ENCODE measurements at places on chromosomes 12 and 14.

DNA sequence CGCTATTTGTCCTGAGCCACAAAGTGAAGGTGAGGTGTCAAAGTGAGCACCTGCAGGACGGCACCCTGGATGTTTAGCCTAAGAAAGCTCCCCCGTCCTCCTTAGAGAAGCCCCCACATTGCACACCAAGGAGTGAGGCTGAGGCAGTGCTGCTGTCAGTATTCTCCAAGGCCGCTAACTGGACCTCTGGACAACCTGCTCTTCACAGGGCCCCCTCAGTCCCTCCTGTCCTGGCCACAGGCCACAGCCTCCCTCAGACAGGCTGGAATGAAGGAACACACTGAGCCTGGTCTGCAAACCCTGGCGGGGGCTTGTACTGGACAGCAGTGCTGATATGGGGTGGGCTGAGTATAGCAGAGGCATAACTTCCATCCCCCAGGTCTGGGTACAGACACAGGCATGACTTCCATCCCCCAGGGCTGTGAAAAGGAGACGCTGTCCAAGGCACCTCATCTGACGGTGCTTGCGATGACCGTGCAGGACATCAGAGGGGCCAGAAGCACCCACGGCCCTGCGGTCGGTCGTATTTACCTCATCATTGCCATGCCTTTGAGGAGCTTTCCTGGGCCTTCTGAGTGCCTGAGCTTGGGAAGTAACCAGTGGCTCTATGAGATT is 82.4 kb upstream of the DIO3 start:
- no peak overlapping the region for H3K27ac ChIP-seq
- no peaks in the 10 kb centered on the region for H3K36me3 ChIP-seq
- peak; percentile 1 for DNase-seq
- H3K27me3 ChIP-seq = no peaks in the 10 kb centered on the region
- peaks cover 50% of the 10 kb centered on the region for H3K4me1 ChIP-seq
- H3K4me3 ChIP-seq = no peak overlapping the region

DNA sequence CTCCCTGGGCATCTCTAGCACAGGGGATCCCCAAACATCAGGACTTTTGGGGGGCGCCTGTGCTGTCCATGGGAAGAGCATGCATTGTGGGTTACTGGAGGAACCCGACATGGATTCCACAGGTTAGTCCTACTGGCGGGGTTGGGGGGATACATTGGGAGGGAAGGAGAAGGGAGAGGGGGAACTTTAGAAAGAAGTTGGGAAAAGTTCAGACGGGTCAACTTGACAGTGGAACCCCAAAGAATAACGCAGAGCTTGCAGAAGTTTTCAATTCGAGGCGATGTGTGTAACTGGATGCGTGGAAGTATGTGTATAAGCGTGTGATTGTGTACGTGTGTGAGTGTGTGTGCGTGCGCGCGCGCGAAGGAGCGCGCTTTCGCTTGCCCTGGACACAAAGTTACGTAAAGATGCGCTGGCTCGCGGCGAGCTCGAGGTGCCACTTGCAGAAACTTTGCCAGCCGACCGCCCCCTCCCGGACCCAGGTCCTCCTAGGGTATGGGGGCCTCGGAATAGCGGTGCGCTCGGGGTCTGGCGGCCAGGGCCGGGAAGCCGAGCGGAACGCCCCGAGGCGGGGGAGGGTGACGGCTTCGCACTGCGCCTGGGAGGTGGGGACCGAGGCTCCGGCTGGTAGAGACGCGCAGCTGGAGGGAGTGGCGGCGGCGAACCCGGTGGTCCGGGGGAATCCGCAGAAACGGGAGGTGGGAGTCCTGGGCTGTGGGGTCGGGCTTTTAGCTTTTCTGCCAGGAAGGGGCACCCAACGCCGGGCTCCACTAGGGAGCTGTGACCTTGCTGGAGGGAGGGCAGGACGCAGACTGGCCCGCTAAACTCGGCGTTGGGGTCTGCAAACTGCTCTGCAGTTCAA is 669 bp downstream of the RFX4 start:
- no peaks in the 10 kb centered on the region for H3K27me3 ChIP-seq
- peaks cover 53% of the 10 kb centered on the region for H3K4me1 ChIP-seq
- no peak overlapping the region for H3K27ac ChIP-seq
- no peak for DNase-seq
- no peak overlapping the region for H3K4me3 ChIP-seq

DNA sequence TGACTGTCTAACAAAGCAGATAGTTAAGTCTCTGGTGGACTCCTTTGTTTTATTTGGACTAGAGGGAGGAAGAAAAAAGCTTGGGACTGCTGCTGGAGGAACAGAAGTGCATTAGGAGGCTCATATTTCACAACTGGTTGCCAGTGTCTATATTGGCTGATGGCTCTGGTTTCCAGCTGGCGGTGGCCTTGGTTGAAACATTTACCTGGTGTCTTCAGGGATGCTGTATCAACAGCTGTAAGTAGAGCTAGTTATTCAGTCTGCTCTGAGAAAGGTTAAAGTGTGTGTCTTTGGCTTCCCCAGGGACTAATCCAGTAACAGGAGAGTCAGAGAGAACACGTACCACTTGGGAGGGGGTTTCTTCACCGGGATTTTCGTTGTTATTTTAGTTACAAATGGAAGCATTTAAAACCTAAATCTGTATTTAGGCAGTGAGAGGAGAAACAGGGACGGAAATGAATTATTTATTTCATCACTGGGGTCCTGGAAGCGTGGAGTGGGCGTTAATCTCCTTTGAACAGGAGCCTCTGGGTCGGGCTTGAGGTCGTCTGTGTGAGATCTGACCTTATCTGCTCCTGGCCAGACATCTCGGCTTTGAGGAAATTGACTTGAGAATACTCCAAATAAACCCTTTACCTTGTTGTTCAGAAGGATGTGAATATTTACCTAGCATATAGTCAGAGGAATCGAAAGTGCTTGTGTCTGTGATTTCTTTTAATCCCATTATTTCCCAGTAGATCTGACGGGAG is 149.9 kb downstream of the NRXN3 start:
- no peak overlapping the region for H3K27ac ChIP-seq
- no peak for DNase-seq
- H3K4me3 ChIP-seq = no peak overlapping the region
- H3K27me3 ChIP-seq = no peaks in the 10 kb centered on the region

DNA sequence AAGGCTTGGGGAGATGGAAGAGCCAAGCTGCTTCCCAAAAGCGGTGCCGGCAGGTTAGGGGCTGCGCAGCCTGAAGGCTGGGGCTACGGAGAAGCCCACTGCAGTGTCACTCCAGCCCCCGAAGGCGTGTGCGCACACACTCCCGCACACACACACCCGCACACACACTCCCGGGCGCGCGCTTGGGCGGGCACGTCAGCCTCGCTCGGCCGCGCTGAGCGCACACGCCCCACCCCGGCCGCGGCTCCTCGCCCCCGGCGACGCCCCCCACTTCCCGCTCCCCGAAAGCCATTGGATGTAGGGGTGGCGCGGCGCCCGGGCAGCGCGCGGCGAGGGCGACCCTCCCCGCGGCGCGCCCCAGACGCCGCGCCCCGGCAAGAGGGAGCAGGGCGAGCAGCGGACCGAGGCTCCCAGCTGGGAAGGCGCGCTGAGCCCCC is at the start of gene KCNK10:
TSS of gene KCNK10 (minus strand) at position 184 of the 437 bp plus-strand sequence. CDS start 471 bp downstream, outside the sequence.
- H3K27me3 ChIP-seq = peaks cover 24% of the 10 kb centered on the region
- no peak within 1 kb of the TSS for H3K27ac ChIP-seq
- H3K4me3 ChIP-seq = no peak within 1 kb of the TSS

DNA sequence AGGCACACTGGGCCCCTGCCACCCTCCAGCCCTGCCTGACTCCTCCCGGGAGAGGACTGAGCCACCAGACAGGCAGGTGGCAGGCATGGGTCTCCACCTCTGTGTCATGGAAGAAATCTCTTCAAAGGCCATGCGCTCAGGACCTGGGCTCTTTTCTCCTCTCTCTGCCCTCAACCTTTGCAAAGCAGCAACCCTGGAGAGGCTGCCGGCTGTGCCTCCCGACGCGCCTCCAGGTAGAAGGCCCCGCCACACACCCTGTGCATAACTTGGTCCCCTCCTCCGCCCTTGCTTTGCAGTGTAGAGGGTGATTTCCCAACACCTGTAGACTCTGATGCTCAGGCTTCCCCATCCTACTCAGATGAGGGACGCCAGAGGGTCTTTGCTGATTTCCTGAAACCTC is 28.2 kb upstream of the TMEM179 start:
- H3K4me3 ChIP-seq = no peak overlapping the region
- DNase-seq = no peak
- no peaks in the 10 kb centered on the region for H3K27me3 ChIP-seq
- H3K27ac ChIP-seq = no peak overlapping the region

DNA sequence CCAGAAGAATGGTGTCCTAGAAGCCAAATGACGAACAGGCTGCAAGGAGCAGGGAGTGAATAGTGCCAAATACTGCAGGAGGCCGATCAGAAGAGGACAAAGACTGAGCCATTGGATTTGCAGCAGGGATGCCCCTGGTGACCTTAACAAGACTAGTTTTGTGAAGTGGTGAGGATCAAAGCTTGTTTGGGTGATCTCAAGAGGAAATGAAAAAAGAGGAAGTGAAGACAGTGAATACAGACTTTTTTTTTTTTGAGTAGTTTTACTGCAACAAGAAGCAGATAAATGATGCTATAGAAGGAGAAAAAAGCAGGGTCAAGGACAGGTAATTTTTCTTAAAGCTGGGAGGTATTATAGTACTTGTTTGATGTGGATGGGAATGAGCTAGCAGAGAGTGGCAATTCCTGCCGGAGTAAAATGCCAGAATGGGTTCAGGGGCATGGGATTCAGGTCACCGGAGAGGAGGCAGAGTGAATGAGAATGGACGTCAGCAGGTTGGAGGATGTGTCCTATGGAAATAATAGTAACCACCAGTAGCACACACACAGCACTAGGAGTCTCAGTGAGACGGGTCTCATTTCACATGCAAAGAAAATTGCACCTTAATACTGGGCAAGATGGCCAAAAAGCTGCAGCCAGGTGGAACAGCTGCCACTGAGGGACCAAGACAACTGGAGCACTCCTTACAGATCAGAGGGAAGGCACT is 345.8 kb upstream of the CCDC196 start:
- H3K27ac ChIP-seq = no peak overlapping the region
- H3K4me1 ChIP-seq = no peaks in the 10 kb centered on the region
- H3K4me3 ChIP-seq = no peak overlapping the region
- DNase-seq = no peak
- H3K36me3 ChIP-seq = no peaks in the 10 kb centered on the region

DNA sequence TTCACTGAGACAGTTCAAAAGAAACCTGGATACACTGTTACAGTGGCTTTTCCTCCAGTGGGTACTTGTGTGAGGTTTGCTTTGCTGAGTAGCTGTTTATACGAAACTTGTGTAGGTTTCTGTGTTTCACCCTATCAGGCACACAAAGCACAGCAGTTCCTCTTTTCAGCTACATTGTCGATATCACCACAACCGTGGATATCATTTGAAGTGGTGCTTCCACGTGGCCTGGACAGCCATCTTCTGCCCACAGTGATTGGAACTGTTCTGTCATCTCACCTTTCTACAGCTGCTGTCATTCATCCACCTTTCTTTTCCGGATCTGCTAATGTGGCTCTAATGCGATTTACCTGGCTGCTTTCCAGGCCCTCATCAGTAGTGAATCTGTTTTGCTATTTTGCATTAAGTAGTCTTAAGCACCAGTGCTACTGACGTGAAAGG is 368.8 kb downstream of the SYT1 start:
- no peak overlapping the region for H3K4me3 ChIP-seq
- H3K36me3 ChIP-seq = no peaks in the 10 kb centered on the region
- H3K4me1 ChIP-seq = no peaks in the 10 kb centered on the region
- no peak overlapping the region for H3K27ac ChIP-seq
- DNase-seq = no peak
- no peaks in the 10 kb centered on the region for H3K27me3 ChIP-seq

- H3K27ac ChIP-seq = peak overlapping the region; percentile 43
- H3K27me3 ChIP-seq = no peaks in the 10 kb centered on the region
- no peaks in the 10 kb centered on the region for H3K4me1 ChIP-seq
Observed at GRCh38 chr12:120940006-120940405, 35.8 kb upstream of the SPPL3 start.

- no peaks in the 10 kb centered on the region for H3K36me3 ChIP-seq
- no peak overlapping the region for H3K27ac ChIP-seq
- H3K4me1 ChIP-seq = no peaks in the 10 kb centered on the region
- no peak overlapping the region for H3K4me3 ChIP-seq
- peak; percentile 78 for DNase-seq
- no peaks in the 10 kb centered on the region for H3K27me3 ChIP-seq
Observed at GRCh38 chr12:27383429-27384260, 51.0 kb downstream of the BMAL2 start.

- peaks cover 33% of the 10 kb centered on the region for H3K4me1 ChIP-seq
- DNase-seq = no peak
- H3K27me3 ChIP-seq = no peaks in the 10 kb centered on the region
- peaks cover 4% of the 10 kb centered on the region for H3K36me3 ChIP-seq
Observed at GRCh38 chr14:24441904-24442239, 704 bp downstream of the SDR39U1 start.

DNA sequence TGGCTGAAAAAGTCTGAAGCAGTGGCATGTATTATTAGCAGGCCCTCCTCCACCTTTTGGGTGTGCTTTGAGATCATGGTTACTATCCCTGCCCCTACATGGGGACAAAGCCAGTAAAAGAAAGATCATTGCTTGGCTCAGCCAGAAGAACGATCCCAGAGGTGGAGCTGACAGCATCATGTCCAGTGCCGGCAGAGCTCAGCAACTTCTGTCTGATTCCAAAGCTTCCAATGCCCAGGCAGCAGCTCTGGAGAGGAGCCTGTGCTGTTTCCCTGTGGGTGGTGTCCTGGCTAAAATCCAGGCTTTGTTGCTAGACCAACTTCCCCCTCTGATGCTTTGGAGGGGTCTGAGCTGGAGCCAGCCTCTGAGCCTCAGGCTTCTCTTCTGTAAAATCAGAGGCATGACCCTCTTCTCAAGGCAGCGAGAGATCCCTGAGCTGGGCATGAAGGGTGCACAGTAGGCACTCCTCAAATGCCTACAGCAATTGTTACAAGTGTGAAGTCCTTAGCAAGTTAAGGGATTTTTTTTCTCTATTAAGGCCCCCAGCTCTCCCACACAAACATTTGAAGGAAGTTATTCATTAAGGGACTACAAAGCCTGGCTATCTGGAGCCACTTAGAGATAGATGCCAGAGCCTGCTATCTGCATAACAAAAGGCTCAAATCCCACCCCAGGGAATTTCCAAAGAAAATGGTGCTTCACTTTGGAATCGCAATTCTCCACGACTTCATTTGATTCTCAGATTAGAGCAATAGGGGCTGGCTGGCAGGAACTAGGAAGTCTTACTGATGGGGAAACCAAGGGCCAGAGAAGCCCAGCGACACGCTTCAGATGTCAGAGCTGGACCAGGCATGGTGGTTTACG is 10.9 kb upstream of the GSC start:
- no peak overlapping the region for H3K27ac ChIP-seq
- DNase-seq = no peak
- H3K27me3 ChIP-seq = no peaks in the 10 kb centered on the region
- H3K36me3 ChIP-seq = no peaks in the 10 kb centered on the region

Measured in body of pancreas (tissue), 4 donors.